ENCODE measurements at places on chromosomes 11 and 22. TPM values are rescaled to one million over a fixed set of nuclear protein-coding genes. Genes with fewer than 3 reads are reported as not detected.

The PIWIL4 gene
- total RNA-seq: 0.32 TPM

The DUSP8 gene
- 0.32 TPM for total RNA-seq

The GLB1L2 gene
- 0.76 TPM for total RNA-seq

The TTLL8 gene
- total RNA-seq: not detected

The CDC42BPG gene
- 0.32 TPM for total RNA-seq

The PAAF1 gene
- total RNA-seq: 9.1 TPM

The ANO9 gene
- not detected for total RNA-seq

The PYGM gene
- total RNA-seq: under 0.01 TPM

The MRGPRX3 gene
- not detected for total RNA-seq

The TMEM191C gene
- 0.61 TPM for total RNA-seq

The TSGA10IP gene
- not detected for total RNA-seq

The ABCC8 gene
- total RNA-seq: not detected

Data from epithelial cell of umbilical artery (primary cell).